ENCODE measurements at places on chromosomes 7 and 10.

DNA sequence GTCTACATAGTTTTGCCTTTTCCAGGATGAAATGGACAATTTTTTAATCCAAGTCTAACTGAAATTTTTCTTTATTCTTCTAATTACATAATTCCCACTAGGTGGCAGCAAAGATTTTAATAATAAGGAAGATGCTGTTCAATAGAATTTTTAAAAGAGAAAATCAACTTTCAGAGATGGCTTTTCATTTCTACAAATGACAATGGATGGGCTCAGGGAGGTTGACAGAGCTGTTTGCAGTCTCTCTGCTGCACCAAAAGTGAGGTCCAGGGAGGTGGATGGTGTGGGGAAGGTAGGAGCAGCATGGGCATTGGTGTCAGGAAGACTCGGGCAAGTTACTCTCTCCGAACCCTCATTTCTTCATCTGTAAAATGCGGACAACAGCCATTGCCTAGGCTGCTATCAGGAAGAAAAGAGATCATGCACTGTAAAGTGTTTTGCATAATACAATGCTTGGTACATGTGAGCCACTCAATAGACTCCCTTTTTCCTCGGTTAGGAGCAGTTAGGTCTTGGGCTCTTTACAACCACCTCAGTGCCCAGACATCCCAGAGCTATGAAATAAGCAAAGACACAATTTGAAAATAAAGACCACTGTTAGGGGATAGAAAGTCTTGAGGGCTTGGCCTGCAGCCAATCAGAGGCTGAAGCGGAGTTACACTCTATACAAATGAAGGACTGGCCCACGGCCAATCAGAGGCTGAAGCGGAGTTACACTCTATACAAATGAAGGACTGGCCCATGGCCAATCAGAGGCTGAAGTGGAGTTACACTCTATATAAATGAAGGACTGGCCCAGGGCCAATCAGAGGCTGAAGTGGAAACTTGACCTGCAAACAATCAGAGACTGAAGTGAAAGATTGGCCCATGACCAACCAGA, 107.1 kb downstream of the ABLIM1 start:
- DNase-seq, result peak; percentile 44

DNA sequence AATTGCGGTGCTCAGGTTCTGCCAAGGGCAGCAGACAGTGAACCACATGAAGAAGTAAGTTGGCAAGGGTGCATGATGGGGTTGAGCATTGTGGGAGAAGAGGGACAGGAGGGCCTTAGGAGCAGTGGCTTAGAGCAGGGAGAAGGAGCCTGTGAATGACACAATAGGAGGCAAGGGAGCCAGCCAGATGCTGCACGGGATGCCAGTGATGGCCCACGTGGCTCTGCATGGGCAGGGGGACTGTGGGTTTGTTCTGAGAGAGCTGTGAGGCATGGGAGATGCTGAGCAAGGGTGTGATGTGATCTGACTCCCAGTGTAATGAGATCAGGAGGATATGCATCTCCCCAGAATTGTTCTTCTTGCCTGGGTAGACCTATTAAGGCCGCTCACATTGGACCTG, 60.9 kb downstream of the C10orf90 start:
- DNase-seq, result no peak

DNA sequence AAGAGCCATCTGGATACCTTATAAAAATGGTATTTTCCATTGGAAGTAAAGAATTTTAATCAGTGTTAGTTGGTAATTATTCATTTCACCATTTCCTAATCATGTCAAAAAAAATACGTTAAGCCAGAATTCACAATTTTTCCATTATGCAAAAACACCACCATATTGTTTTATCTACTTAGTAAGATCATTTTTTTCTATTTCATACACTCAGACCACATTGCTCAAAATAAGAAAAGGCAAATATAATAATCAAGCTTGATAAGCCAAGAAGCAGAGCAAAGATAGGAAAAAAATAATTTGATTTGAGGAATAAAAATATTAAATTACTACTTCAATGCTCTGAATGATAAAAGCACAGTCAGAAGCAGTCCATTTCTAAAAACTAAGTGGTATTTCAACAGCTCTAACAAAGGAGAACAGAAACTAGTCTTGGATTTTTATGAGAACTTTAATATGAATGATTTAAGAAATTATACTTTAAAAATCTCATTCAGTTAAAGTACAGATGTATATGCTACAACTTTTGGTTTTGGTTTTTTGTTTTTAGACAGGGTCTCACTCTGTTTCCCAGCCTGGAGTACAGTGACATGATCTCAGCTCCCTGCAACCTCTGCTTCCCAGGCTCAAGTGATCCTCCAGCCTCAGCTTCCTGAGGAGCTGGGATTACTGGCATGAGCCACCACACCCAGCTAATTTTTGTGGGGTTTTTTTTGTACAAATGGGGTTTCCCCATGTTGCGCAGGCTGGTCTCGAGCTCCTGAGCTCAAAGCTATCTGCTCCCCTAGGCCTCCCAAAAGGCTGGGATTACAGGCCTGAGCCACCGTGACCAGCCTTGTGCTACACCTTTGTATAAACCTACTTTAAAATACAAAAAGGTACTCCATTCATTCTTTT, 46.6 kb downstream of the LRRN3 start:
- no peak for DNase-seq

GRCh38 chr10:21720090-21720489, 186.1 kb downstream of the MLLT10 start:
- peak; percentile 28 for DNase-seq
